ENCODE measurements at places on chromosomes 16 and 17.
A peak's percentile ranks its signal among the peaks of the same experiment; 100 is the strongest.

DNA sequence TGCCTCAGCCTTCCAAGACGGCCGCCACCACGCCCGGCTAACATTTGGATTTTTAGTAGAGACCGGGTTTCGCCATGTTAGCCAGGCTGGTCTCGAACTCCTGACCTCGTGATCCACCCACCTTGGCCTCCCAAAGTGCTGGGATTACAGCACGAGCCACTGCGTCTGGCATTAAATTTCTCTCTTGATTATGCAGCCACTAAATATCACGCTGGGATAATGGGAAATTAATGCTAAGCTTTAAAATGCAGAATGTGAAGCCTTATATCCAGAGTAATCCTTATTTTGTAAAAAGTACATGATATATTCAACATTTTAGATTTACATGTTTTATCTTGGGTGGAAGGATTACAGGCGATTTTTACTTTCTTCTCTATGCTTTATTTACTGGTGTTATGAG is 89.2 kb downstream of the ANKRD11 start:
- no peak for DNase-seq

DNA sequence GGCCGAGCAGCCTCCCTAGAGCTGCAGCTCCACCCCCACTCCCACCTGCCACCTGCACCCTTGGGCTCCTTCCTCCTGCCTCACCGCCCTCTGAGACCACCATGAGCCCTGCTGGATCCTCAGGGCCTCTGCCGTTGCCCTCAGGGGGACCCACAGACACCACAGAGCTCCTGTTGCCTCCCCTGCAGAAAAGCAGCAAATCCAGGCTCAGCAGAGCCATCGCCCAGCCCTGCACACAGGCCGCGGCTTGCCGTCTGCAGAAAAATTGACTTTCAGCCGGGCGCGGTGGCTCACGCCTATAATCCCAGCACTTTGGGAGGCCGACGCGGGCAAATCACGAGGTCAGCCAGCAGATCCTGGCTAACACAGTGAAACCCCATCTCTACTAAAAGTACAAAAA is 7.0 kb upstream of the PPP1R27 start:
- no peak for DNase-seq

DNA sequence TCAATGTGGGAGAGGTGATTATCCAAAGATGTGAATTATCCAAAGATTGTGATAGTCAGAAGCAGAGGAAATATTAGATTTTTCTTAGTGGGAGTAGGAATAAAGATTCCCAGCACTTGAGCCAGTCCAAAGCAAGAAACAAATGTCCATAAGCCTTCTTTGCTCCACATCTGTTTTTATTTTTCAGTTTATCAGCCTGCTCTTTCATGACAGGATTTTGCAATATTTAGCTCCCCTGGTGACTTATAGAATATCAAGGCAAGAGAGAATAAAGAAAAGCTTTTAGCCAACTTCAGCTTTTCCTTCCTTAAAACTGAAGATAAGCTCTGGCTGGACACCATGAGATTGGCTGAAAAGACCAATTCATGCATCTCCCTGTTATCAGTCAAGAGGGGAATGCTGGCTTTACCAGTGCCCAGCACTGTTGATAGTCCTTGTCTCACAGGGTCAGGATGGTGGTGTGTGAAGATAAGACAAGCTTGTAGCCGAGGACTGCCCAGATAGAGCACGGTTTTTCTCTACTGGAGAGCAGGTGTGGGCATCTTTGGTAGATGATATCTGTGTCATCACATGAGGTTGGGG is 706.5 kb downstream of the KCNJ2 start:
- DNase-seq: no peak

DNA sequence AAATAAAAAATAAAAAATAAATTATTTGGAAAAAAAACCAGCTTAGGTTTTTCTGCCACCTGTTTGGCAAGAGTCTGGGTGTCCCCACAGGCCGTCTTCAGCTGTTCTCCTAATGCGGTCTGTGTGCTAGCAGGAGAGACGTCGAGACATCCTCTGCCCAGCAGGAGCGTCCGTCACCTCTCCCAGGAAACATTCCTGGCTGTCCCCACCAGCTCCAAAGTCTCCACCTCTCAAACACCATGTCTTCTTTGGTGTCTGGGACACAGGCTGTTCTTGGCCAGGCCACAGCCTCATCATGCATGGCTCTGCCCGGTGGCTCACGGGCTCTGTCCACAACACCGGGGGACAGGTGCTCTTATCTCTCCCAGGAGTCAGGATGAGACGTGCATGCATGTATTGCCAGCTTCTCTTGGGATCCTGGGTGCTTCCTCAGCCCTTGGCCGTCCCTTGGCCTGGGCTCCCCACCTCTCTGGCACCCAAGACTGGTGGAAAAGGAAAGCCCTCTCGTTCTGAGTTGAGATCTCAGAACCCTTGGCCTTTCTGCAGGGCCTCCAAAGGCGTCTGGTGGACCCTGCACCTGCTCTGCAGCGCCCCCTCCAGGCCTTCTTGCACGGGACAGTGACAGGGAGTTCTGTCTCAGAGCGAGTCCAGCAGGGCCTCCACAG is 84.9 kb upstream of the CBX4 start:
- DNase-seq: peak; percentile 35

GRCh38 chr16:48860341-48860740 is 250.4 kb upstream of the N4BP1 start:
- peak; percentile 54 for DNase-seq

Measured in M059J (cell line).